ENCODE measurements at places on chromosomes 7 and 10.

- DNase-seq, result no peak
- H3K4me1 ChIP-seq, result peaks cover 88% of the 10 kb centered on the region
- peaks cover 66% of the 10 kb centered on the region for H3K36me3 ChIP-seq
- H3K27me3 ChIP-seq, result no peaks in the 10 kb centered on the region
- peak overlapping the region; percentile 54 for H3K4me3 ChIP-seq
These were observed 68.0 kb downstream of the PIP4K2A start for GRCh38 chr10:22646388-22646853.

GRCh38 chr7:101241443-101242349 lies 3.2 kb downstream of the FIS1 start:
- H3K36me3 ChIP-seq, result peaks cover 15% of the 10 kb centered on the region
- H3K4me3 ChIP-seq, result no peak overlapping the region
- H3K27me3 ChIP-seq, result no peaks in the 10 kb centered on the region
- DNase-seq, result no peak
- peaks cover 37% of the 10 kb centered on the region for H3K4me1 ChIP-seq
- H3K27ac ChIP-seq, result peak overlapping the region; percentile 36

DNA sequence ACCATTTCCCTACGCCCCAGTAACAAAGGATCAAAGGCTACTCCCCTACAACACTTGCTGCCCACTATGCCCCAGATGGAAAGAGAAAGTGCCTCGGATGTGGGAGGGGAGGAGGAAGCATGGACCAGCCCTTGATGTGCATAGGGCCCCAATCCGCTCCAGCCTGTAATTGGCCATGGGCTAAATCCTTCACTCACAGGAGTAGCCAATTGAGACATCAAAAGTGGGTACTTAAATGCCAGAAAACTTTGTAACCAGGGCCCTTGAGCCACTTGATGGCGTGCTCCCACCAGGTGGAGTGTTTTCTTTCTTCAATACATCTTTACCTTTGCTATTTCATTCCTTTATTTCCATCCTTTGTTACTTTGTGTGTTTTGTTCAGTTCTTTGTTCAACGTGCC lies 500.5 kb upstream of the LRRN3 start:
- H3K4me1 ChIP-seq, result no peaks in the 10 kb centered on the region
- no peak overlapping the region for H3K4me3 ChIP-seq
- no peaks in the 10 kb centered on the region for H3K36me3 ChIP-seq

DNA sequence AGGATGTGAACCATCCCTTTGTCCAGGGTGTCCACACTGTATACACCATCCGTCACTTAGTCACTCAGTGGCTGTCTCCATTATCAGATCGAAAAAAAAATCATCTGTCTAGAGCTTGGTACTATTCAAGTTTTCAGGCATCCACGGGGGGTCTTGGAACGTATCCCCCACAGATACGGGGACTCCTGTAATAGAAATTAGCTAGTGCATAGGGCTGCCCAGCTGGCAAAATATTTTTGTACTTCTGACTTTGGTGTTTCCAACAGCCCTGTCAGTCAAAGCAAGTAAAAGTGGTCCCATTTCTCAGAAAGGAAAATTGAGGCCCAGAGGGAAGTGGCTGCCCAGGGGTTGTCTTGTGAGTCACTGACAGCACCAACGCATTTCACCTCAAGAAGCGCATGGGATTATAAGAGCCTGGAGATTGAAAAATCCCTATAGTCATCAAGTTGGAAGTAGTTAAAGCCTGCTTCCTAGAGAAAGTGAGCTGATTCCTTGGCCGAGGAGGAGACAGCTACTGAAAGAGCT lies 52.1 kb upstream of the SLC29A3 start:
- H3K27me3 ChIP-seq, result peaks cover 2% of the 10 kb centered on the region
- no peaks in the 10 kb centered on the region for H3K36me3 ChIP-seq
- H3K4me3 ChIP-seq, result no peak overlapping the region
- H3K27ac ChIP-seq, result no peak overlapping the region
- no peak for DNase-seq

DNA sequence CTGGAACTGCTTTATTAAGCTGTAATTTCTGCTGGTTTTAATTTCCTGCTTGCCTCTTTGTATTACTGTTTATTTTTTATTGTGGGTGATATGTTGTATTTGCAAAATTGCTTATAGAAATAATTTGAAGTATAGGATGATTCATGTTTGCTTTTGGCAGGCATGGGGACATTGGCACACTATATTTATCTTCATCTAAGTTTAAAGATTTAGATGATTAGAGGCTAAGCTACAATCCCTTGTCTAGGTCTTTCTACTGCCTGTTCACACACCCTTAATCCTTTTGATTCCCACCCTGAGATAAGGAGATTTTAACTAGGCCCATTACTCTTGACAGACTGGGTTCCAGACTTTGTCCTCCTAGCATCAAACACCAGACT lies 182.8 kb upstream of the KAT6B start:
- no peak for DNase-seq
- no peak overlapping the region for H3K4me3 ChIP-seq
- no peaks in the 10 kb centered on the region for H3K4me1 ChIP-seq
- peaks cover 8% of the 10 kb centered on the region for H3K36me3 ChIP-seq
- H3K27me3 ChIP-seq, result no peaks in the 10 kb centered on the region
- no peak overlapping the region for H3K27ac ChIP-seq

DNA sequence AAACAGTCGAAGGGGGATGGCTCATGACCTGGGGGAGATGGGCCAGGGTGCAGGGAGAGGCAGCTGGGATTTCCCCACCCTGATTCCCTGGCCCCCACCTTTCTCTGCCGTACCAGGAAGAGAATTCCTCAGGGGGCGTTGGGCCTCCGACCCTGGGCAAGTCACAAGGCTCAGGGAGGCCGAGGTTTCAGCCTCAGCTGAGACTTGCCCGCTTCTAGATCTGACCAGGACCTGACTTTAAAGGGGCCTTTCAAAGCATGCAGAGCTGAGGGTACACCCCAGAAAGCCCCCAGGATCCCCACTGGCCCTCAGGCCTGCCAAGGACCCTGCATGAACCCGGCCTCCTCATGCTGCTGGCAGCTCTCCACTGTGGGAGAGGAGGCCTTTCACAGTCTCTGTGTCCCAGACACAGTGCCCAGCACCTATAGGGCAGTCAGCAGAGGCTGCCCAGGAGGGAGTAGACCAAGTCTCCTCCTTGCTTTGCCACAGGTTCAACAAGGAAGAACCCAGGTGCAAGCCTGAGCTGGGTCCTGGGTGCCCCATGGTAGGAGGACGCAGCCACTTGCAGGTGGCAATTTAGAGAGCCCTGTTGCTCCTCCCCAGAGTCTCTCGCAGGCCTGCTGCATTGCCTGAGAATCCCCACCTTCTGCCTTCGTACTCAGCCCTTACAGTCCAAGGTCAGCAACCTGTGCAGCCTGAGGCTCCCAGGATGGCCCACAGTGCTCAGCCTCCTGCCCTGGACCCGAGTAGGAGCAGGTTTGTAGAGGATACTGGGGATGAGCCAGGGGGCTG lies 89.3 kb downstream of the CHST15 start:
- H3K27ac ChIP-seq, result no peak overlapping the region
- no peak for DNase-seq
- H3K27me3 ChIP-seq, result no peaks in the 10 kb centered on the region
- peaks cover 2% of the 10 kb centered on the region for H3K4me1 ChIP-seq
- H3K4me3 ChIP-seq, result no peak overlapping the region

GRCh38 chr10:125625586-125625985 lies 57.4 kb downstream of the TEX36 start:
- H3K4me3 ChIP-seq, result no peak overlapping the region
- H3K4me1 ChIP-seq, result no peaks in the 10 kb centered on the region
- H3K27me3 ChIP-seq, result no peaks in the 10 kb centered on the region
- DNase-seq, result no peak

DNA sequence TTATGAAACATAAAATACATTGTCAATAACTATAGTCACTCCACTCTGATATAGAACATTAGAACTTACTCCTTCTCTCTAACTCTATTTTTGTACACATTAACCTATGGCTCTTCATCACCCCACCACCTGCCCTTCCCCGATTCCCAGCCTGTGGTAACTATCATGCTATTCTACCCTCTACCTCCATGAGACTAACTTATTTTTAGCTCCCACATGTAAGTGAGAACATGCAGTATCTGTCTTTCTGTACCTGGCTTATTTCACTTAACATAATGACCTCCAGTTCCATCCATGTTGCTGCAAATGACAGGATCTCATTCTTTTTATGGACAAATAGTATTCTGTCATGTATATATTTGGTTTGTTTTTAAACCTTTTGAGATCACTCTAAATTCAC lies 8.8 kb upstream of the NOD1 start:
- H3K4me3 ChIP-seq, result no peak overlapping the region
- H3K27me3 ChIP-seq, result peaks cover 26% of the 10 kb centered on the region
- no peaks in the 10 kb centered on the region for H3K4me1 ChIP-seq
- no peak for DNase-seq
- H3K27ac ChIP-seq, result no peak overlapping the region
- peaks cover 4% of the 10 kb centered on the region for H3K36me3 ChIP-seq

DNA sequence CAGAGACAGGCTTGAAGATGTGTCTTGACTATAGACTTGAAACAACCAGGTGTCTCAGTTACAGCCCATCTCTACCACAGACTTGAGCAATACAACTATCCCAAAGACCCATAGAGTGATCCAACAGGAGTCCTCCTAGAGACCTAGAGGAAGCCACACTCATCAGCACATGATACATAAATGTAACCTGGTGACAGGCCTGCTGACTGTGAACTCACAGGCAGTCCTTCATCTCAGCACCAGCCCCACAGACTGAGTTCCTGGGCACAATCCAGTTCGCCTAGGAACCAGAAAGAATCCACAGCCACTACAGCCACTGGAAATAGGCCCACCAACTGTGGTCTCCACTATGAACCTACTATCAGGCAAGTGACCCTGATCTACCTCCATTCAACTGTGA lies 121.3 kb downstream of the MACC1 start:
- no peak overlapping the region for H3K27ac ChIP-seq
- H3K4me1 ChIP-seq, result no peaks in the 10 kb centered on the region
- no peaks in the 10 kb centered on the region for H3K36me3 ChIP-seq
- no peak overlapping the region for H3K4me3 ChIP-seq

GRCh38 chr10:110005719-110006118 lies 2.1 kb upstream of the ADD3 start:
- peaks cover 7% of the 10 kb centered on the region for H3K36me3 ChIP-seq
- no peak overlapping the region for H3K4me3 ChIP-seq

- H3K36me3 ChIP-seq, result no peaks in the 10 kb centered on the region
- DNase-seq, result no peak
- H3K4me3 ChIP-seq, result no peak overlapping the region
- H3K27me3 ChIP-seq, result no peaks in the 10 kb centered on the region
These were observed 203.0 kb downstream of the TNS3 start for GRCh38 chr7:47378728-47379395.

DNA sequence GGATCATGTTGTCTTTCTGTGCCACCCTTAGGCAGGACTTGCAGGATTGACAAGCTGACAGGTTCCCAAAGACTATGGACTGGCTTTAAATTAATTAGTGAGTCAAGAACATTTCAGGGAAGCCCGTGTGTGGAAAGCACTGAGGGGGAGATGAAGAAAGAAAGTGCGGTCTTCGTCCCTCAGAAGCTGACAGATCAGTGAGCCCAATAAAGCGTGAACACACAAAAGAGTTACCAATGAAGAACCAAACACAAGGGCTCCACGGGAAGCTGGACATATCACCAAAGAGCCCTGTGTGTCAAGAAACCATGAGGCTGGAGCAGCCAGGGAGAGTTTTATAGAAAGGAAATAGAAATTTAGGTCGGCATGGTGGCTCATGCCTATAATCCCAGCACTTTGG lies 725.8 kb downstream of the PARD3 start:
- H3K4me3 ChIP-seq, result no peak overlapping the region
- no peak overlapping the region for H3K27ac ChIP-seq
- H3K4me1 ChIP-seq, result no peaks in the 10 kb centered on the region
- no peak for DNase-seq
- no peaks in the 10 kb centered on the region for H3K27me3 ChIP-seq

GRCh38 chr7:7138897-7139296 lies 43.4 kb upstream of the C1GALT1 start:
- no peak for DNase-seq
- H3K4me3 ChIP-seq, result no peak overlapping the region
- peaks cover 11% of the 10 kb centered on the region for H3K4me1 ChIP-seq
- no peak overlapping the region for H3K27ac ChIP-seq

DNA sequence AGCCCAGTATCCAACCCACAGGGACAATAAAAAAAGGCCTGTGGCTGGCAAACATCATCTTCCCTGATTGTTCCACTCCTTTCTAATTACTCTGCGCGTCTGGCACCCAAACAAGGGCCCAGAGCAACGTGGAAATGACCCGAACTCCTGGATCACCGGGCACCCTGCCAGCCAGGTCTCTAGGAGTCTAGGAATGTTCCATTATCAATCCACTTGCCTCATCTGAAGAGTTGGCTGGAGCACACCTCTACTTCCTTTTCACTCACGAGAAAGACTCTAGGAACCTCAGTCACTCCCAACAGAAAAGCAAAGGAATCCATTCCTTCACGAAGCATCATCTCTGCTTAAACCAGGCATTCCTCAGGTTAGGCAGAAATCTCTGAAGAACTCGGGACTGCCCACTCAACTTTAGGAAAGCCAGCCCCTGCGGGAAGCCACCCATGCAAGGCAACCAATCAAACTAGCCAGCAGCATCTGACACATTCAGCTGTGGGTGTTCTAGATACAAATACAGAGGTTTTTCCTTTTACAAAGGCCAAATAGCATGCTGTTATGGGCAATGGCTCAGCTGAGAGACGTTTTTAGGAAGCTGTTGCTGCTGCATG lies 37.7 kb downstream of the ATXN7L1 start:
- no peaks in the 10 kb centered on the region for H3K27me3 ChIP-seq

- H3K27ac ChIP-seq, result no peak overlapping the region
- H3K4me1 ChIP-seq, result no peaks in the 10 kb centered on the region
- peaks cover 14% of the 10 kb centered on the region for H3K27me3 ChIP-seq
These were observed 42.0 kb downstream of the ABCA13 start for GRCh38 chr7:48213226-48213625.

GRCh38 chr10:26655746-26656145 lies 41.8 kb upstream of the PDSS1 start:
- no peak overlapping the region for H3K4me3 ChIP-seq
- DNase-seq, result no peak
- H3K27ac ChIP-seq, result no peak overlapping the region
- H3K36me3 ChIP-seq, result no peaks in the 10 kb centered on the region
- H3K4me1 ChIP-seq, result no peaks in the 10 kb centered on the region
